Pancreas (tissue), 10 donors: ENCODE measurements at places on chromosomes 16 and 17. TPM values are rescaled to one million over a fixed set of nuclear protein-coding genes. Genes with fewer than 3 reads are reported as not detected.

The ZFPM1 gene
- 20.4 TPM for total RNA-seq

The FZD2 gene
- 1.6 TPM for total RNA-seq

The CCL13 gene
- total RNA-seq = 0.70 TPM

The ZPBP2 gene
- total RNA-seq = not detected

DNA sequence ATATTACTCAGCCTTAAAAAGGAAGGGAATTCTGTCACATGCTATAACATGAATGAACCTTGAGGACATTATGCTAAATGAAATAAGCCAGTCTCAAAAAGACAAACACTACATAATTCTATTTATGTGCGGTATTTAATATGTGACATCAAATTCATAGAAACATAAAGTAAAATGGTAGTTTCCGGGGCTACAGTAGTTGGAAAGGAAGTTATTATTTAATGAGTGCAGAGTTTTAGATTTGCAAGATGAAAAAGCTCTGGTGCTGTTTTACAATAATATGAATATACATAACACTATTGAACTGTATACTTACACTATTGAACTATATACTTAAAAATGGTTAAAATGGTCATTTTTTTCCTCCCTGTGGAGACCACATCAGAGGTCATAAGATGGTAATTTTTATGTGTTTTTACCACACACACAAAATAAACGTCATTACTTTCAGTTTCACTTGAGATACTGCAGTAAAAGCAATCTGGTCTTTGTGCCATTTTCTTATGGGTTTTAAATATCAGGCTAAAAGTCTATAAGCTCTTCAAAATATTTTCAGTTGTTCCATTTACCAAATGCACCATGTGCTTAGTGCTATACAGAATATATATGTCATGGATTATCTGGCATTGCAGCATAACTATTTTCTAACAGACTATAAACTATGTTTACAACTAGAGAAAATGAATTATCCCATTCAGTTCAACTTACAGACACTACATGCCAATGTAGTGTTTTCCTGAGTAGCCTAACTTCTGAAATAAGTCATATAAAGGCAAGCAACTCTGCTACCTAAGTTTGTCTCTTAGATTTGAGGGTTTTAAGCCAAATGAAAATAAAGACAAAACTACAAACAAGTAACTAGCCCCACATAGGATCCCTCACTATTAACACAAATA is 90.9 kb downstream of the SPAG9 start:
- H3K36me3 ChIP-seq = no peaks in the 10 kb centered on the region
- H3K27me3 ChIP-seq = no peaks in the 10 kb centered on the region
- H3K4me3 ChIP-seq = no peak overlapping the region
- DNase-seq = no peak
- no peak overlapping the region for H3K27ac ChIP-seq

DNA sequence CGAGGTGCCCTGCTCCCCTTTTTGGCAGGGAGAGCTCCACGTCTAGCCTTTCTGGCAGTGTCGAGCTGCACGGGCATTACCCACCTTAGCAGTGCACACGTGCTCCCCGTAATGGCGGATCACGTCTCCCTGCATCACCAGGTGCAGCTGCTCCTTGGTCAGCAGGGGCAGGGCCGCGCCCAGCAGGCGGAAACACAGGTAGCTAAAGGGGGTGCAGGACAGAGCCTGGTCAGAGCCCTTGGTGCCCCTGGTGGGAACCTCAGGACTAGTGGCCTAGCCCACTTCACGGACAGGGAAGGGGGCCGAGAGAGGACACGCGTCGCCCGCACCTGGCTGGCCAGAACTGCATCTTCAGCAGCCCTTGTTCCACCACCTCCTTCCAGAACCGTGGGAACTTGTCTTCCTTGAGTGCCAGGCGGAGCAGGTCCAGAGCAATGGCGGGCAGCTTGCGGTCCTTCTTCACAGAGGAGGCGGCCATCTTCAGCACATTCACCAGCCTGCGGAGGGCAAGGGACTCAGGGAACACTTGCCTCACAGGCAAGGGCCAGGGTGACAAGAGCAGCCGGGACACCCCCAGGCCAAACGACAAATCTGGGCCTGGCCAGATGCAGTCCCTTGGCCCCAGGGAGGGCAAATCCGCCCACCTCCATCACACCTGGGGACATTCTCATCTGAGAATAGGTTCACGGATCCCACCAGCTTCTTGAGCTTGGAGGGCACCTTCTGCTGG is 3.2 kb downstream of the MYBBP1A start:
- H3K27ac ChIP-seq = no peak overlapping the region
- no peak for DNase-seq
- H3K36me3 ChIP-seq = peaks cover 7% of the 10 kb centered on the region
- H3K27me3 ChIP-seq = no peaks in the 10 kb centered on the region
- H3K4me1 ChIP-seq = peaks cover 6% of the 10 kb centered on the region
- no peak overlapping the region for H3K4me3 ChIP-seq

DNA sequence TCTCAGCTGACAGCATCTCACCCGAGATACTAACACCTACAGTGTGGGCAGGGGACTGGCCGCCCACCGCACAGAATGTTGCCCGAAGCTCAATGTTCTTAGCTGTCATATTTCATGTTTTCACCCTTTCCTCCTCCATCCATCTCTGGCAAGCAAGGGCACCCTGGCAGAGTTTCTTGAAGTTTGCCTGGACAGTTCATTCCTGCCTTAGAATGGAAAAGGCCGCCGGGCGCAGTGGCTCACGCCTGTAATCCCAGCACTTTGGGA is 37.6 kb upstream of the TEX2 start:
- H3K4me3 ChIP-seq = no peak overlapping the region
- H3K4me1 ChIP-seq = no peaks in the 10 kb centered on the region
- no peaks in the 10 kb centered on the region for H3K27me3 ChIP-seq
- H3K36me3 ChIP-seq = no peaks in the 10 kb centered on the region
- H3K27ac ChIP-seq = no peak overlapping the region

DNA sequence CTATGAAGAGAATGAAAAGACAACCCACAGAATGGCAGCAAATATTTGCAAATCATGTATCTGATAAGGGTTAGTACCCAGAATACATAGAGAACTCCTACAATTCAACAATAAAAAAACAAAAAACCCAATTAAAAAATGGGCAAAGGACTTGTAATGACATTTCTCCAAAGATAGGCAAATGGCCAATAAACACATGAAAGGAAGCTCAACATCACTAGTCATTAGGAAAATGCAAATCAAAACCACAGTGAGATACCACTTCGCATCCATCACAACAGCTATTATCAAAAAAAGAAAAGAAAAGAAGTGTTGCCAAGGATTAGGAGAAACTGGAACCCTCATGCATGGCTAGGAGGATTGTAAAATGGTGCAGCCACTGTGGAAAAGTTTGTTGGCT is 45.1 kb upstream of the ARL6IP1 start:
- H3K27me3 ChIP-seq = no peaks in the 10 kb centered on the region
- DNase-seq = no peak
- peaks cover 15% of the 10 kb centered on the region for H3K36me3 ChIP-seq
- H3K4me1 ChIP-seq = no peaks in the 10 kb centered on the region

DNA sequence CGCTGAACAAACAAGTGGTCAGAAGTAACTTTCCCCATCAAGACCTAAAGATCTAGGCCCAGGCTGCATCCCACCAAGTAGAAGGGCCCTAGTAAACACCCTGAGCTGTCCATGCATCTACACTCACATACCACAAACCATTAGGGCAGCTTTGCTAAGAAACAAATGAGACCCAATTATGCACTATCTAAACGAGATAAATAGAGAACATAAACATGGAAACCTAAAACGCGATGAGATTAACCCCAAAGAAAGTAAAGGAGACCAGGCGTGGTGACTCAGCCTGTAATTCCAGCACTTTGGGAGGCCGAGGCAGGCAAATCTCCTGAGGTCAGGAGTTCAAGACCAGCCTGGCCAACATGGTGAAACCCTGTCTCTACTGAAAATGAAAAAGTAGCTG is 5.8 kb downstream of the TXNDC11 start:
- no peak for DNase-seq
- no peaks in the 10 kb centered on the region for H3K27me3 ChIP-seq
- no peaks in the 10 kb centered on the region for H3K36me3 ChIP-seq
- no peak overlapping the region for H3K4me3 ChIP-seq

DNA sequence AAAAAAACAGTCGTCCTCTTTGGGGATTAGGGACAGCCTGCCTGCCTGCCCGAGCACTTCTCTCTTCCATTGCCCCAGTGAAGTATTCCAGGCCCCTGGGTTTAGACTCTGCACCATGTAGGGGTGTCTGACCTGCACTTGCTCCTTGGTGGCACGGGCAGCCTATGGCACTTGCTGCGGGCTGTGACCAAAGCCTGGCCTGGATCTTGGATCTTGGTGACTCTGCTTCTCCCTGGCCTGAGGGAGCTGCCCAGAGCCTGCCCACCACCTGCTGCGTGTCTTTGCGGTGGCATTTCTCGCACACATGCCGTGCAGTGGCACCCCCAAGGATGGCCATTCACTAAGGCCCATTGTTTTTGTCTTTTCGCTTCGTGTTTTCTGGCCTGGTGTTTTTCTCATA is 6.1 kb upstream of the STH start:
- H3K4me1 ChIP-seq = no peaks in the 10 kb centered on the region
- H3K27ac ChIP-seq = no peak overlapping the region
- H3K4me3 ChIP-seq = no peak overlapping the region
- no peaks in the 10 kb centered on the region for H3K27me3 ChIP-seq
- H3K36me3 ChIP-seq = no peaks in the 10 kb centered on the region
- no peak for DNase-seq

- no peaks in the 10 kb centered on the region for H3K27me3 ChIP-seq
- DNase-seq = no peak
- H3K4me3 ChIP-seq = no peak overlapping the region
- H3K36me3 ChIP-seq = no peaks in the 10 kb centered on the region
- peaks cover 4% of the 10 kb centered on the region for H3K4me1 ChIP-seq
- H3K27ac ChIP-seq = no peak overlapping the region
These were observed 146.6 kb downstream of the IRX5 start for GRCh38 chr16:55077266-55077665.

DNA sequence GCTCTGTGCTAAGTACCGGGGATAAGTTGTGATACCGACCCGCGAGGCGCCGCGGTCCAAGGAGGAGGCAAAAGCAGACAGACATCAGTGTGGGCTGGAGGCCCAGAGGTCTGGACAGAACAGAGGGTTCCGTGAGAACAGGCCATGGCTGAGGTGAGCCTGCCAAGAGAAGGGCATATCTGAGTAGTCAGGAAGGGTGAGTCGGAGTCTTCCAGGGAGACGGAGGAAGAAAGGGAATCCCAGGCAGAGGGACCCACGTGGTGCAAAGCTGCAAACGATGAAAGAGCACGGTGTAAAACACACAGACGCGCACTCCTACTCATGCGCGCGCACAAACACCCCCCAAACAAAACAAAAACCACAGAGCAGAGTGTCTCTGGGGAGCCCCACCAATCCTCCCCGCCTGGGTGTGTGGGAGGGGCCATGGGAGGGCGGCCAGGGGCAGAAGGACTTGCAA is 18.1 kb downstream of the RHBDL3 start:
- no peak overlapping the region for H3K27ac ChIP-seq
- no peak for DNase-seq
- H3K27me3 ChIP-seq = no peaks in the 10 kb centered on the region
- H3K4me1 ChIP-seq = no peaks in the 10 kb centered on the region

GRCh38 chr17:65018610-65019316 is 37.8 kb downstream of the GNA13 start:
- no peaks in the 10 kb centered on the region for H3K36me3 ChIP-seq
- DNase-seq = no peak
- H3K27ac ChIP-seq = no peak overlapping the region
- no peak overlapping the region for H3K4me3 ChIP-seq

DNA sequence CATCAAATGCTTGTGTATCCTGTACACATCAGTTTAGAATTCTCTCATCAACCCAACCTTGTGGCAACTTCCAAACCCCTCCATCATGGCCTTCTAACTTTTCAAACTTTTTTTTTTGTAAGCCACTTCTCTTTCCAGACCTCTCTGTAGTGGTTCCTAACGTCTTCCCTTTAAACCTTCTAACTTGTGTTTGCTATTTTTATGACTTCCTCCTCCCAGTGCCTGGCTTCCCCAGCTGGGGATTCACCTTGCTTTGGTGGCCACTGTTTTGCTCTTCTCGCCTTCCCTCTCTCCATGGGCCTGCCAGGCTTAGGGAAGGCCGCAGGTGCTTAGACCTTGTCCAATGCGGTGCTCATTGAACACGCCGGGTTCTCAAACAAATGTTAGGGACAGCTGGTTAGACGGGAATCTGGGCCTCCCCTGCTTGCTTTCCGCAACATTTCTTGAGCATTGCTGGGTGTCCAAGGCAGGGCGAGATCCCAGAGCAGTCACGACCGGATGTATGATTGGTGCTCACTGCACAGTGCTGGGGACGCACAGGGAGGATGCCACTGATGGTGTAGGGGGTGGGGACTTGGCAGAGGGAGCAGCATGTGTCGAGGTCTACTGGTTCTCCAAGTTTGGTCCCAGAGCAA is 1.1 kb upstream of the XYLT2 start:
- no peak for DNase-seq
- no peak overlapping the region for H3K27ac ChIP-seq
- H3K27me3 ChIP-seq = no peaks in the 10 kb centered on the region
- no peaks in the 10 kb centered on the region for H3K36me3 ChIP-seq
- H3K4me1 ChIP-seq = peaks cover 3% of the 10 kb centered on the region

- DNase-seq = no peak
- no peak overlapping the region for H3K4me3 ChIP-seq
- H3K4me1 ChIP-seq = no peaks in the 10 kb centered on the region
- H3K27me3 ChIP-seq = no peaks in the 10 kb centered on the region
These were observed 21.8 kb downstream of the MYH3 start for GRCh38 chr17:10635290-10635689.

DNA sequence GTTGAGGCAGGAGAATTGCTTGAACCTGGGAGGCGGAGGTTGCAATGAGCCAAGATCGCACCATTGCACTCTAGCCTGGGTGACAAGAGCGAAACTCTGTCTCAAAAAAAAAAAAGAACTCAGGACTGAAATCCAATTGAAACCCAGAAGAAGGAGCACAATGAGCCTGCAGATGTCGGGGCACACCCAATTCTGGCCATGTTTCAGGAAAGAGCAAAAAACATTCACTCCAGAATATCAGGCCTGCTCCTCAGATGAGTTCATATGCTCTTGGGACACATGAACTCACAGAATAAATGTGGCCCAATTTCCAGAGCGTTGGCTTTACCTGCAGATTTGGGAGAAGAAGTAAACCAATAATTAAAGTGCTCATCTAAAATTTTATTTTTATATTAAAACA is 3.0 kb upstream of the CMTM2 start:
- H3K27me3 ChIP-seq = no peaks in the 10 kb centered on the region
- no peak for DNase-seq
- no peak overlapping the region for H3K4me3 ChIP-seq
- no peaks in the 10 kb centered on the region for H3K36me3 ChIP-seq

GRCh38 chr17:19321481-19322128 is 40.9 kb downstream of the B9D1 start:
- no peak overlapping the region for H3K4me3 ChIP-seq
- no peak for DNase-seq
- H3K27ac ChIP-seq = no peak overlapping the region
- H3K27me3 ChIP-seq = no peaks in the 10 kb centered on the region
- no peaks in the 10 kb centered on the region for H3K4me1 ChIP-seq

- no peaks in the 10 kb centered on the region for H3K36me3 ChIP-seq
- no peaks in the 10 kb centered on the region for H3K27me3 ChIP-seq
- peak overlapping the region; percentile 65 for H3K4me3 ChIP-seq
These were observed 1.2 kb downstream of the THAP11 start for GRCh38 chr16:67843343-67843765.

DNA sequence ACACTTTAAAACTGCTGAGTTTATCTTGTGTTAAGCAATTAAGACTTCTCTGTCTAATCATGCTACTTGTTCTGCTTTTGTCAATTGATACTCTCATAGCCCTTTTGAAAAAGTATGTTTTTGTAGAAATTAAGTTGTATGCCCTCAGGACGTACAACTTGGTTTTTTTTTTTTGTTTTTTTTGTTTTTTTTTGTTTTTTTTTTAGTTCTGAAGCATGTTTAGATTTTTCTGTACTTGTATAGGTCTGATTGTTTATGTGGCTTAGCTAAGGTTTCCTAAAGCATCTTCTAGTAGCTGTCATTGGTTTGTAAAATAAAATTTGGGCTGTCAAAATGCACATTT is 21.4 kb downstream of the HAPSTR1 start:
- no peaks in the 10 kb centered on the region for H3K27me3 ChIP-seq
- no peak for DNase-seq
- peaks cover 68% of the 10 kb centered on the region for H3K4me1 ChIP-seq
- no peak overlapping the region for H3K4me3 ChIP-seq
- H3K36me3 ChIP-seq = peaks cover 12% of the 10 kb centered on the region
